ENCODE measurements at places on chromosomes 6 and 20.

DNA sequence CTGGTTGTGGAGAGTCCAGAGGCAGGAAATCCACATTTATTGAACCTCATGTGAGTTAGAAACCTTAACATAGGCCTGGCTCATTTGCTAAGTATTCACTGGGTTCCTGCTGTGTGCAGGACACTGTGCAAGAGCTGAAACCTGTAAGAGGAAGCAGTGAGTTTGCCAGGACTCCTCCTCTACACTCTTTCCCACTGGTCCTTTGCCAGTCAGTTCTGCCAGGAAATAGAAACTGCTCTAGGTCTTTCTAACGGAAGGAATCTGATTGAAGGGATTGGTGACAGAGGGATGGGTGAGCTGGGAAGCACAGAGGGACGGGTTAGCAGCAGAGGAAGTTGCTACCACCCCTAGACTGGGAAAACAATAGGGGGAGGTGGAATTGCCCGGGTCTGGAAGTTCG lies 234.2 kb upstream of the ECI2 start:
- no peak for DNase-seq

- DNase-seq = no peak
These were observed 286.2 kb downstream of the DHX35 start for GRCh38 chr20:39248171-39248861.

DNA sequence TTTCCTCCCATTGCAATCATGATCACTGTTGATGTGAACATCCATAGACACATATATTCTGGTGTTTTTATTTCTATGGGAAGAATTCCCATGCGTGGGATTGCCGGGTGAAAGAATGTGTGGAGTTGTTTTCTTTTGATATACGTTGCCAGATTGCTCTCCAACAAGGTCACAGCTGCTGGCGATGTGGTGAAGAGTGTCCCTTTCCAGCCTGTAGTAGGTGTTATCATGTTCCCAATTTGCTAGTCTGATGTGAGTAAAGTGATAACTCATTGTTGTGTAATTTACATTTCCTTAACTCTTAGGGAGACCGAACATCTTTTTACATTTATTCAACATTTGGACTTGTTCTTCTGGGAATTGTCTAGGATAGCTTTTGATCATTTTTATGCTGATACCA lies 14.5 kb upstream of the ELMO2 start:
- DNase-seq = no peak

DNA sequence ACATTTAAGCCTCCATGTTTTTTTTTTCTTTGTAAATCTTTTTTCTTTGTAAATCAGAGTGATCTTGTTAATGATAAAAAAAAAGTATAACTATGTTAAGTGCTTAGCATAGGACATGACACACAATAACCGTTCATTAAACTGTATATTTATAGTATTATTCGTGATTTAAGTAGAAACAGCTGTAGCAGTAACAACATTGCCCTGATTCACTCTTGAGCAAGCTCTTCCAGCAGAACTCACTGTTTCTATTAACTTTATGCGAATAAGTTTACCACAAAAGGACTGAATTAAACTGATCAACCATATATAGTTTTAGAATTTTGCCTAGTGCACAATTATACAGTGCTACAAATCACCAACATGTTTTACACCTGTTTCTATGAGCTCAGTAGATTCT lies 1338.0 kb upstream of the EYS start:
- no peak for DNase-seq

GRCh38 chr6:42512579-42512978 lies 51.2 kb upstream of the UBR2 start:
- DNase-seq = no peak

DNA sequence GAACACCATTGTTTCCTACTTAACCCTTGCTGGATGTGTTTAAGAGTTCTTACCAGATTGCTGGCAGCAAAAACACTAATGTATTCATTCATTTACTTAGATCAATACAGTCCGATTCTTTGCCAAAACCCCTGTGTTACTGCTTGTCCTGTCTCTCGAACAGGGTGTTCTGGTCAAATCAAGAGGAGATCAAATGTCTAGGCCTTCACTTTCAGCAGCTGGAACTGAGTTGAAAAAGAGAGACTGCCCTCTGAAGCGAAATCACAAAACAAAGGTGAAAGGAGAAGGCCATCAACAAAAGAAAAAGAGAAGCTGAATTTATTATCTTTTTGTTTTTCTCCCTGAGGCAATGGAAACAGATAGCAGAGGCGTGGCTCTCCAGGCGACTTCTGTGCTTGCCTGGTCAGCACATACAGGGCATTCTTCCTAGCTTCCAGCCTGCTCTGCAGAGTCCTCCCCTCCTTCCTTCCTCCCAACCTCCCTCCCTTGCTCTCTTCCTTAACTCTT lies 44.1 kb upstream of the GCM1 start:
- no peak for DNase-seq

DNA sequence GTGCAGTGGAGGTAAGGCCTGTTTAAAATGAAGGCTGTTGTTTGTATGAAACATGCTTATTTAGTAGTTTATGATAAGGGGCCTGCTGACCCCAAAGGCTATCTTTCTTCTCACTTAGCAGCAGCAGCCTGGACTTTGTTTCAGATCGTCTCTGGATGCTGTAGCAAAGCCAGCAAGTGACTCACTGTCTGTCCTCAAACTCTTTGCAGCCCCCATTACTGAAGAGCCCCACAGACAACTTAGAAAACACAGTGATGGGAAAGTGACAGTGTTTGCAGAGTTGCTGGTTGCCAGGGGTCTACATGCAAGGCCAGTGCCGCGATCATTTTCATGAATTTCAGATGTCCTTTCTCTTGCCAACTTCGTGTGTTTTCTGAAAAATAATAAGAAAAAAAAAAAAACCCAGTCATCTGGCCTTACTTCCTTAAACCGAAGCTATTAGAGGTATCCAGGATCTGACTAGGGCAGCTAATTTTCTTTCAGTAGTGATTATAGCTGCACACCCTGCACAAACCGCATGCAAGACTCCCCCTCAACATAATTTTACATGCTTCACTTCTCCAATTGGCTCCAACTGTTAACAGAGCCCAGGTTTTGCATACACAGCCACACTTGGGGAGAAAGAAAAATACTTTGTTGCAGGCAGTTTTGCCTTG lies 11.6 kb upstream of the F13A1 start:
- no peak for DNase-seq

DNA sequence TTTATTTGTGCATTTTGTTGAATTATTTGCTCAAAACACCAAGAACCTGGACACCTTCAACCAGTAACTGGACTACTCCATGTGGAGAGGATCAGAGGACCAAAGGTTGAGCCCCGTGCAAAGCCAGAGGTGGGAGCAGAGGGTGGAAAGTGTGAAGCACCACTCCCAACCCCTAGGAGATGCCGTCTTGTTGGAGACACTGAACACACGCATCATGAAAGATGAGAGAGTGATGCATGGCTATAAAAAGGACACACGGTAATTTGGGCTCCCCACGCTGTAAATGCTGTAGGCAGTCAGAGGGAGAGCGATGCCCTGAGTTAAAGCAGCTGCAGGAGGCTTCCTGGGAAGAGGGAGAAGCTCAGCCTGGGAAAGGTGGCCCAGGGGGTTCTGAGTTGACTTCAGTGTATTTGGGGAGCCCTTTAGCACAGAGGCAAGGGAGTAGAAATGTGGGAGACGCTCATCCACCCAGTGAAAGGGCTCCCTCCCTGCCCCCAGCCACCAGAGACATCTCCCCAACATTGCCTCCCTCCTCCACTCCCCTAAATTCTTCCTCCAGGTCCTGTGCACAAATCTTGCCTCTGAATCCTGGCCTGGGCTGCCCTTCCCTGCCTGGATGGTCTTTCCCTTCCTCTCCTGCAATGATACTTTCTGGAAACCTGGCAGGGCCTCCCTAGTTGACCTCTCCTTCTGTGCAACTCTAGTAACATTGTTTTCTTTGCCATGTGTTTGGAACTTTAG lies 55.8 kb upstream of the IYD start:
- DNase-seq = no peak

DNA sequence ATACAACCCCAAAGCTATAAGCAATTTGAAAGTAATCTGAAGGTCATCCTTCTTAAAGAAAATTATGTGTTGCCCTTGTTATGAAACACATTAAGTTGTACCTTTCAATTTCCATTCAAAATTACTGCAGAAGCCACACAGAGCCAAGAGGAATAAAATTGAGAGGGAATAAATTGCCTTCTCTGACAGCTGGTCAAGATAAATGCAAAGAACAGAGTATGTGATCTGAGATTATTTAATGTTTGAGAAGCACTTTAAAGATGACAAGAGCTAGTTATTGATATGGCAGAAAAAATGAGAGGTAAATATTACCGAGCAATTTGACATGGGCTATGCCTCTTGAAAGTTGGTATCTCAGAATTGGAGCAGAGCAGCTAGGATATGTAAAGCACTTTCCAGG lies 61.6 kb downstream of the TRDN start:
- no peak for DNase-seq

DNA sequence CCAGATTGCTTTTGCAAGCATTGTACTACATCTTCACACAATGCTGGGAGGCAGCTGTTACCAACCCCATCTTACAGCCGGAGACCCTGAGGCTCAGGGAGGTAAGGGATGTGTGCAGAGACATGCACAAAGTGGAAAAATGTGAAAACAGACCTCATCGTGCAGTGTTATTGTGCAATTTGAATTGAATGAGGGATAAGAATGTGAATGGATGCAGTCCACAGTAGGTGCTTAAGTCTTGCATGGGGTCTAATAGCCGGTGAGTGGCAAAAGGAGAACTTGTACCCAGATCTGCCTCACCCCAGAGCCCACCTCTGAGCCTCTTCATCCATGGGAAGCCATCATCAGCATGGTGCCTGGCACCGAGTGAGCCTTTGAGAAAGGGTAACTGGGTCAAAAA lies 42.1 kb downstream of the SLC52A3 start:
- DNase-seq = no peak

GRCh38 chr6:53433261-53433950 lies 84.7 kb upstream of the ELOVL5 start:
- no peak for DNase-seq

DNA sequence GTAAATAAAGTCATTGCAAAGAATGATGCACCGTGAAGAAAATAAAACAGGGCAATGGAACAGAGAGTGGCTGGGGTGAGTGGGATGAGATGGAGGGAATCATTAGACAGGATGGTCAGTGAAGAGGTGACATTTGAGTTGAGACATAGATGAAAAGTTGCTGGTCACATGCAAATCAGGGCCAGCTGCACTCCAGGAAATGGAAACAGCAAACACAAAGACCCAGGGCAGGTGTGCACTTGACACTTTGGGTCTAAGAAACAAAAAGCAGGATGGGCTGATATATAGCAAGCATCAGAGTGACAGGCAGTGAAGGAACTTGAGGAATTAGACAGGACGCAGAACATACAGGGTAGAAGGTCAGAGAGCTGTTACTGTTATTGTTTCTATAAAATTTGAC lies 171.5 kb upstream of the RIPOR2 start:
- DNase-seq = no peak

DNA sequence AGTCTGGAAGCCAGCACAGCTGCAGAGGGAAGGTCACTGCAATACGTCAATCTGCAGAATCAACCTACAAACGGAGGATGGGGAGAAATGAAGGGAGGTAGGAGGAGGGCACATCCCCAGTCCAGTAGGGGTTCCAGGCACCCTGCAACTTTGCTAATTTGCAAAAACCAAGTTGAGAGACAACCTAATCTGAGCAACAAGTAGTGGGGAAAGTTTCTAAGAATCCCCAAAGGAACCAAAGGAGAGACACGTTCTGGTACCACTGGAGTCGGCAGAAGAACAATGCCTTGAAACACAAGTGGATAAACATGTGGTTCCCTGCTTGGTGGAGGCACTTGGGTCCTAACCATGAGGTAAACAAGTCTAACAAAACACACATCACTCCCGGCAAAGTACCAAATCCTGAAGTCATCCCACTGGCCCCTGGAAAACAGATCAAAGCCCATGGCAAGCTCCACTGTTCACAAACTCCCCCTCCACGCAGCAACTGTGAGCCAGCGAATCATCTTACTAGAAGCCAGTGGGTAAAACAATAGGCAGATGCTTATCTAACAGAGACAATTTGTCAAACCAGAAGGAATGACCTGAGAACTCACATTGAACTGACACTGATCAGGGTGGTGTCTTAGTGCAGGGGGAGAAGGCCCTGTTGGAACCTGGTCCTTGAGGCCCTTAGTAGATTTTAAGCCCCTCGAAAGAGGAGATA lies 4.7 kb downstream of the MRPS18A start:
- DNase-seq = no peak

DNA sequence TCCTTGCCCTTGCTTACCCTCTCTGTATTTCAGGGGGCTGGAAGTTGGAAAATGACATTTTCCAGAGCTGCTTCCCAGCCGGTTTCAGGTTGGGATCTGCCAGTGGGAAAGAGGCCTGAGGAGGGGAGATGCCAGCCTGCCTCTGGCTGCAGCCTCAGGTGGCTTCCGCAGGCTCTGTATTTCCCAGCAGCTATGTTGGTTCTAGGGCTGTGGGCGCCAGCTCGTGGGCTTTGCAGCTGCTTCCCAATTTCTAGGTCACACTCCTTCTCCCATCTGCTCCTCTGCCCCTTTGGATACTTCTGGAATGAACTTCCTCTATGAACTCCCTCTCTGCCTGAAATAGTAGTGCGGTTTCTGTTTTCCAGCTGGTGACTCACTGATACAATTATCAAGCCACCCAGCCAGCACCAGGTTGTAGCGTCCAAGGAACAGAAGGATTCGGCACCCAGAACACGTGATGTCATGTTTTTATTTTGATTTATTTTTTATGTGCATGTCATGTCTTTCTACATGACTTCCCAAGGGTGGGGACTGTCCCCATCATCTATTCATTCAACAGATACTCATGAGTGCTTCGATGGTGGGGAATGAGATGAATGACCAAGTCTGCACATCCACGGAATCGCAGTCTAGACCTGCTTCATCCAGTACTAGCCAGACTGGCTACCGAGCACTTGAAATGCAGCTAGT lies 38.0 kb downstream of the TGM2 start:
- DNase-seq = no peak

- no peak for DNase-seq
These were observed 111.1 kb upstream of the MCHR2 start for GRCh38 chr6:100105138-100105537.

DNA sequence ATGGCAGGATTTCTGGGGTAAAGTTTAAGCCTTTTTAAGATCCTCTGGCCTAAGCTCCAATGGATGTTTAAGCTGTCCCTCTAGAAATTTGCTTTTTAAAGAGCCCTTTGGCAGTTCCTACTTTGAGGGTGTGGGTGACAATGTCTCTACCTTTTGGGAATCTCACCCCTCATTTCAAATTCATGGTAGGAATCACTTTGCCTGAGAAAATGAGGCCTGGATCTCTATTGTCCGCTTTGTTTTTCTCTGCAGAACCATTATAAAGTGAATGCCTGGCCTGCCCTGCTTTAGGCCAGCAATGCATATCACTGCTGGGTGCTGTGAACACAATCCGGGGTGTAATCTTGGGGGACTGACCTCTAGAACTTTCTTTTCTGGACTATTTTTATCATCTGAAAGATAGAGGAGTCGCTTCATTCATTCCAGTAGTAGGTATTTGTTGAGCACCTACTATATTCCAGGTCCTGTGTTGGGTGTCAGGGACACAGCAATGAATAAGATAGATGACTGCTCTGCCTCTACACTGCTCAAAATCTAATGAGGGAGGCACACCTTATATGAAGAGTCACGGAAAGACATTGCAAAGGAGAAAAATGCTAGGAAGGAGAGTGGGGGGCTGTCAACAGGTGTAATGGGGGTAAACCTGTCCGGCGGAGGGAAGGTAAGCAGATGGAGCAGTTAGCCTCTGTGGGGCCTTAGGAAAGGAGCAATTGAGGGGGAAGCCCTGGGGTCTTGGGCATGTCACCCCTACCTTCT lies 8.6 kb upstream of the COMMD7 start:
- no peak for DNase-seq

GRCh38 chr20:50449738-50450492 lies 60.3 kb upstream of the PTPN1 start:
- DNase-seq = no peak

Data from substantia nigra (tissue), 51 donors.